Stimulated activated CD4-positive, alpha-beta T cell treated with anti-CD3 and anti-CD28 coated beads, Interleukin-4, amount 100 ng/mL, for 1 hour (primary cell): ENCODE measurements at places on chromosomes 13 and 19.
A peak's percentile ranks its signal among the peaks of the same experiment; 100 is the strongest.

DNA sequence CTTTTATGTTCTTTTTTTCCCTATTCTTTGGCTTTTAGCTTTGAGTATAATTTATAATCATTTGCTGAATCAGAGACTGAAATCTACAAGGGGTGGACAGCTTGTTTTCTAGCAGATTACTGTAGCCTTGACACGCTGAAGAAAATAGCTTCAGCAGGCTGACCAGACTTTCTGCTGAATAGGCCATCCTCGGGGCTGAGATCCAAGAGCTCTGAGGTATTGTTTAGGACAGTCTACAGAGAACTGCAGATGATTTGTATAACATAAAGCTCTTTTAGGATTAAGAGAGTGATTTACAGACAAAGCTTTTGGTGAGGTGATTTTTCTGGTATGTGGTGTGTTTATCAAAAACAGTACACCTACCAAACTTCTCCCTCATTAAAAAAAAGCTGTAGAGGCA, 16.8 kb downstream of the POLR1D start:
- no peak for DNase-seq

DNA sequence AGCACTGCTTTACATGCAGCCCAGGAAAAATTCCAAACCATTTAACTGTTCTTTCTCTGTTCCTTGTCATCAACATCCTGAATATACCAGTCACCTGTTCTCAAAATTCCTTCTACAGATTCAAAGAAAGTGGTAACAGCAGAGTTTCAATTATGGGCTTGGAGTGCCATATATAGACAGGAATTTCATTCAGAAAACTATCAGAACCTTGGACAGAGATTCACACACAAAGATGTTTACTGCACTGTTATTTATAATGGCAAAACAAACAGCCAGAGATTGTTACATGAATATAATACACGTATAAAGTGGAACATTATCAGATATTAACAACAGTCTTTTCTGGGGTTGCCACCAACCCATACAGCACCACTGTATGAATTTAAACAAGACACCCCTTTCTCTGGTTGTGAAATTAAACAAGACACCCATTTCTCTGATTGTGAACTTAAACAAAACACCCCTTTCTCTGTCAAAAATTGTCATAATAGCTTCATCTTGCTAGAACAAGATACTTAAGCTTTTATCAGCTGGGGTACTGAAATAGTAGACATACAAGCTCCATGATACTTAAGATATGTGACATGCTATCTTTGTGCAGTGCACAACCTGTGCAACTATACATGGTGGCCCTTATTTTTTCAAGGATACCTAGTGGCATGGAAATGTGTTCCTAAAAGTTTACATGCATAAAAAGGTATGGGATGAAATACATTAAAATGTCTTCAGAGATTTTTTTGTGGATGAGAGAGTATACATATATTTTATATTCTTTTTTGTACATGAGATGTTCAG, 12.6 kb downstream of the CACNA1A start:
- no peak for DNase-seq

- no peak for DNase-seq
Observed at GRCh38 chr13:76454991-76455390, 431.2 kb downstream of the KCTD12 start.

- DNase-seq = no peak
Observed at GRCh38 chr19:52660981-52661380, 22.8 kb upstream of the ZNF83 start.

DNA sequence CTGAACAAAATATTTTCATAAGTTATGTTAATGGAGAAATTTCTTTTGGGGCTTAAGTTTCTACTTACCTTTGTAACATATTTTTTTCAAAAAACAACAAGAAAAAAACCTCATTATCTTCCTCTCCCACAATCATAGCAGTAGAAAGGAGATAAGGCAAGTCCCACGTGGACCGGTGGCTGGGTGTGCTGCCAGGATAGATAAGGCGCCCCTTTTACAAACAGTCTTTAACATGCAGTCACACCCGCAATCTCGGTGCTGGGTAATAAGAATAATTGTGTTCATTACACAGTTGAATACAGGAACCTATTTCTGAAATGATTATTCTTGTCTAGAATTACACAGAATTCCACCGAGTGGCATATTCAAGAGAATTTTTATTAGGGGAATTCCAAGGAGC, 1202.3 kb downstream of the UQCRFS1 start:
- DNase-seq = no peak

DNA sequence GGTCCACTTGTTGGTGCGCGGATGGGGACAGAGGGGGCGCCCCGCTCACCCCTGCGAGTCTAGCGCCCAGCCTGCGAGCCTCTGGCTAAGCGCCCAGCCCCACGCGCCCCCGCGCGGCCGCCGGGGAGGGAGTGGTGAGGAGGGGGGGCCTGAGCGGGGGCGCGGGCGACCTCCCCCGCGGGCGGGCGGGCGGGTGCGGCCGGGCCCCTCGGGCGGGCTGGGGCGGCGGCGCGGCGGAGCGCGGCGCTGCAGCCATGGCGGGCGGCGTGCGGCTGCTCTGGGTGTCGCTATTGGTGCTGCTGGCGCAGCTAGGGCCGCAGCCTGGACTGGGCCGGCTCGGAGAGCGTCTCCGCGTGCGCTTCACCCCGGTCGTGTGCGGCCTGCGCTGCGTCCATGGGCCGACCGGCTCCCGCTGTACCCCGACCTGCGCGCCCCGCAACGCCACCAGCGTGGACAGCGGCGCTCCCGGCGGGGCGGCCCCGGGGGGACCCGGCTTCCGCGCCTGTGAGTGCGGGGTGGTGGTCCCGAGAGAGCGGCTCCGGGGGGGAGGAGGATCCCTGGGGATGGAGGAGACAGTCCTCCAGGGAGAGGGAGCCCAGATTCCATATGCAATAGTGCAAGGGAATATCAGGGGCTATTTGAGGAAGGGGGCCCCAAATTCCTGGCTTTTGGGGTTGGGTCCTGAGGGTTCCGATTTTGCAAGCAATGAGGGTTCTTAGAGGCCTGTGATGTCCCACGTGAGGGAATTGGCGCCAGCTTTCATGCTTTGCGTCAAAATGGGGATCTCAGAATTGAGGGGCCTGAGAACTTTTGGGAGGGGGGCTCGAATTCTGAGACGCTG, at the start of gene LTBP4:
Gene LTBP4, plus strand, starts transcription at position 236 of the 841 bp plus-strand sequence. Its CDS starts 19 bp downstream, at position 255.
- no peak for DNase-seq

DNA sequence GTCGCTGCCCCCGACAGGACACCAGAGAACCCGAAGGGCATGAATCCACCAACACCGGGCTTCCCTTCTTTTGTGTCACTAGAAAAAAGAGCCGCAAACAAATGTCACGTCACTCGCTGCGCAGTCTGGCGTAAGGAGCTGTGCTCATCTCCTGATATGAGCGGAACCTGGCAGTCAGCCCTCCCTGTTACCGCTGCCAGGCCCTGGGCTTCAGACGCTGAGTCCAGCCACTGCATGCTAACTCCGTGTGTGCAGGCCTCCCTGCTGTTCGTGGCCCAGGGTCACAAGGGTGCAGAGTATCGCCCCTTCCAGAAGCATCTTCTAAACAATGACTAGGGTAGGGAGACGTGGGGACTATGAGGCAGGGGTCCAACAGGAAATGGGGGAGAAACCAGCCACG, 71.3 kb downstream of the SLC7A1 start:
- DNase-seq = no peak

DNA sequence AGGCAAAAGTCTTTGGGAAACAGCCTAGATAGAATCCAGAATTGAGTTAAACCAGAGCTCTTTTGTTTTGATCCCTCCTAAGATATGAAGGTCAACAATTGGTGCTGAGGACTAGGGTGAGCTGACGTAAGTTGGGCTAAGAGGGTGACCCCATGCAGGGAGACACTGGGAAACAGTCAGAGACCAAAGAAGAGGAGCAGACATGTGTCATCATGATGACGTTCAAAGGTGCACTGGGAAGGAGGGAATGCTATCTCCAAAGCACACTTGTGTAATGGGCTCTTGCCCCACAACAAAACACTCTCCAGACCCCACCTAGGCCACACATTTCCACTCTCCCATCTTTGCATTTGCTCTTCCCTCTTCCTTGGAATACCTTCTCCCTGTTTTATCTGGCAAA, 481.4 kb downstream of the COG6 start:
- DNase-seq = no peak

GRCh38 chr13:44231786-44232516, 141.7 kb upstream of the SERP2 start:
- DNase-seq = peak; percentile 13

DNA sequence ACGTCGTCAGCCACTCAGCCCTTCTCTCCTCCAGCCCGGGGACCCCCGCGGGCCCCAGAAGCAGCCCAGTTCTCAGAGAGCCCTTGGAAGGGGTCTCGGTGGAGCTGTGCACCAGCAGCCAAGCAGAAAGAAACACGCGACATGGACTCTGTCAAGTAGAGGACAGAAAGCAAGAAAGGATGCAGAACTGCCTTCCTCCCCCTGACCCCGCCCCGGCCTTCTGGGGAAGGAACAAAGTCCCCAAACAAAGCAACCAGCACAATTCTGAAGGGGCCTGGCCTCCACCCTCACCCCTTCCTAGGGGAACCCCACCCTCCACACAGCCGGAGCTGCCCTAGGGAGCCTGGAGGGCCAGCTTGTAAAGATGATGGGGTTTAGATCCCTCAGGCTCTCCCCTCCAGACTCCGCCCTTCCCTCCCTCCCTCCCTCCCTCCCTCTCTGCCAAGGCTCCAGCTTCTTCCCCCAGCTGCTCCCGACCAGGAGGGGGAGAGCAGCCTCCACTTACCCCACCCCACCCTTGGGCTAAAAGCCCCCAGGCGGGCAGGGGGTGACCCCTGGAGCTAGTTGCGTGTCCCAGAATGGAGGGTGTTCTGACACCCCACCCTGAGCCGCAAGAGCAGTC, 7.8 kb downstream of the LYL1 start:
- DNase-seq = no peak

DNA sequence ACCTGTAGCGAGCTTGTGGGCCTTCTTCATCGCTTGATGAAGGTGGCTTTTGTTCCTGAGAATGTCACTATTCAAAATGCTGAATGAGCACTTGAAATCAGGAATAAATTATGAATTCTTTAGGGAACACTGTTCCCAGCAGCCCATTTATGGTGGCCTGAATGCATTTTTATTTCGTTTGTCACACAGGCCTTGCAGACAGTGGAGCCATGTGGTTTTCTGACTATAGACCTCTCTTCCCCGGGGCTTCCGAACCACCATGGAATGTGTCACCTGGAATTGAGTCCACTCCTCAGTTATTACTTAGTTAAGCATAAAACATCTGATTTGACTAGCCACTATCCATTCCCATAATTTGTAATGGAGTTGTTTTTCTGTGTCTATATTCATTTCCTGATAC, 396.9 kb downstream of the IRS2 start:
- no peak for DNase-seq

DNA sequence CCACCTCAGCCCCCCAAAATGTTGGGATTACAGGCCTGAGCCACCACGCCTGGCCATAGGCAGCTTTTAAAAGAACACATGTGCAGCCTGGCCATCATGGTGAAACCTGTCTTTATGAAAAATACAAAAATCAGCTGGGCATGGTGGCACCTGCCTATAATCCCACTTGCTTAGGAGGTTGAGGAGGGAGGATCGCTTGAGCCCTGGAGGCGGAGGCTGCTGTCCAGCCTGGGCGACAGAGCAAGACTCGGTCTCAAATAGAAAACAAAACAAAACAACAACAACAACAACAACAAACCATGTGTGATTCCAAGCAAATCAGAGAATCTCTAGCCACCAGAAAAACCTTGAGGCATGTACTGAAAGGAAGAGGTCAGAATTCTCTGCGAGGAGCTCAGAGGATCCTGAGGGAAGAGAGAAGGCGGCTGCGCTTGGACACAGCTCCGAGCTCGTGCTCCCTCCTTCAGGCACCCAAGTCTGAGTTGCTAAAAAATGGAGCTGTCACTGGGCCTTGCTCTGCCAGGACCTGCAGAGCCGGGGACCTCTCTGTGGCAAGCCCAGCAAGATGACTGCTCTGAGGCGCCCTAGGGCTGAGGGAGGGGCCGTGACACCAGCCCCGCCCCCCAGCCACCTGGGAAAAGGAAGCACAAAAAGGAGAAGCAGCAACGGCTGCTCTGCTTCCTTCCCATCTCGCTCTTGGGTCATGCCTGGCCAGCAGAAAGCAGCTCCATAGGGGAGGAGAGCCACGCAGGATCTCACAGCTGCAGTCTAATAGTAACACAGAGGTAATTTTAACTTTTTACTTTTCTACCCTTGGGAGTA, at the start of gene ARL11:
Gene ARL11, plus strand, starts transcription at position 677 of the 822 bp plus-strand sequence. CDS start 1,941 bp downstream, outside the sequence.
- DNase-seq = peak; percentile 63

GRCh38 chr13:23516190-23516589, 54.0 kb upstream of the TNFRSF19 start:
- no peak for DNase-seq

- DNase-seq = no peak
Observed at GRCh38 chr13:40116008-40116407, 460.5 kb downstream of the COG6 start.

GRCh38 chr19:57071444-57071843, 48.3 kb upstream of the USP29 start:
- DNase-seq = no peak

DNA sequence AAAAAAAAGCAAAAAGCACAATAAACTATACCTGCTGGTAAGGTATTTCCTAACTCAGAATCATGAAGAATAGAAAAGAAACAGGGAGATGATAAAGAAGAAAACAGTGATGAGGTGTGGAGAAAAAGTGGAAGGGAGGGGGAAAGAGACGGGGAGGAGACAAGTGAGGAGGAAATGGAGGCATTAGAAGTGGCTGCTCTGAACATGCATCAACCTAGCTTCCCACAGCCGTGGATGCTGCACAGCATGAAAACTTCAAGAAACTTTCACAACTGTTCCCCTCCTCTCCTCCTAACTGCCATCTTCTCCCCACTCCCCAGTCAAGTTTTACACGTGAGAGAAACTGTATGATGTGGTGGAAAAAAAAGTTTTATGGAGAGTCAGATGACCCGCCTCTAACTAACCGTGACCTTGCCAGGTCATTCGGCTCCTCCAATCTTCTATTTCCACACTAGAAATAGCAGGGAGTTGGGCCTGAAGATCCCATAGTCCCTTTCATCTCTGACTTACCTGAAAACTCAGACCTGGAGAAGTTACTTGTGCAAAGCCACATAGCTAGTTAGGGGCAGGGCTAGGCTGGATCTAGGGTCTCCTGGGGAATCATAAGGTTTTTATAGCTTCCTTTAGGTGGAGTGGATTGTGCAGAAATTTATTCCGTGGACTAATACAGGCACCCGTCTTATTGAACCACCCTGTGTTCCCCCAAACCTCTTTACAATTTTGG, 461.9 kb downstream of the KLF5 start:
- no peak for DNase-seq

GRCh38 chr13:77345150-77345780, 18.4 kb upstream of the MYCBP2 start:
- no peak for DNase-seq
